Ovary (tissue), 10 donors: ENCODE measurements at places on chromosomes 3 and 15. TPM values are rescaled to one million over a fixed set of nuclear protein-coding genes. Genes with fewer than 3 reads are reported as not detected.

The PAQR9 gene
- total RNA-seq, result not detected

DNA sequence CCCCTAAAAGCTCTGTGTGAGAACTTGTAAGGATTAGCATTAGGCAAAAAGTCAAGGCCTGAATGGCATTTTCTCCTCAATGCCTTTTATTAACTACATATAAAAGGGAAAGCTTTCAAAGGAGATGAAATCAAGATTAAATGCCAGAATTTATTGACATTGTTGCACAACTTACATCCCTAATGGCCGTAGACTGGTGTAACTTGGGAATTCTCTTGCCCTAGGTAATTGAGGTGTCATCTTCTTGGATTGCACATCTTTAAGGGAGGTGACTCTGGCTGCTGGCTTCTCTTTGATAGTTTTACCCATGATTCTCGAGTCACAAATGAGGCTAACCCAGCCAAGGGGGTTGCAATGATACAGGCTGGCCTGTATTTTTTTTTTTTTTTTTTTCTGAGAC lies 249.1 kb downstream of the TBL1XR1 start:
- peaks cover 4% of the 10 kb centered on the region for H3K4me1 ChIP-seq
- H3K27me3 ChIP-seq, result no peaks in the 10 kb centered on the region
- H3K36me3 ChIP-seq, result no peaks in the 10 kb centered on the region
- no peak for DNase-seq

GRCh38 chr3:112746675-112747280 lies 99.9 kb downstream of the CD200R1L start:
- DNase-seq, result no peak
- no peaks in the 10 kb centered on the region for H3K4me1 ChIP-seq
- H3K36me3 ChIP-seq, result no peaks in the 10 kb centered on the region

The MYLK gene
- total RNA-seq, result 471 TPM

The CCR8 gene
- not detected for total RNA-seq

GRCh38 chr3:159253860-159254259 lies 452.0 kb downstream of the MFSD1 start:
- no peaks in the 10 kb centered on the region for H3K4me1 ChIP-seq
- no peak overlapping the region for H3K4me3 ChIP-seq
- H3K36me3 ChIP-seq, result no peaks in the 10 kb centered on the region
- H3K27me3 ChIP-seq, result no peaks in the 10 kb centered on the region

DNA sequence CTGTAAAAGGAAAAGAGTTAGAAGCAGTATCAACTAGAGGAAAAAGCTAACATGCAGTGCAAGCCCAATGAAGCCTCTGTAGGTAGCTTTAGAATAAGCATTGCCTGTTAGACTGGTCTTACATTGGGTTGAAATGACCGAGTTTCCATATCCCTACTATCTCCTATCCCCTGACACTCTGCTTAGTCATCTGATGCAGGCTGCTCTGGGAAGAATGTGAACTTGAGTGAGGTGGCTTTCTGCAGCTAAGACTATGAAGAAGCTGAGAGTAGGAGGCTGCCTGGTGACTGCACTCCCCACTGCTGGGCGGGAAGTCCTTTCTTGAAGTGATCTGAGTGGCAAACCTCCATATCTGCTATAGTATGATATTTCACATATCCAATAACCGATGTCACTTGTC lies 64.7 kb downstream of the OXSM start:
- DNase-seq, result no peak
- H3K27ac ChIP-seq, result no peak overlapping the region
- H3K4me3 ChIP-seq, result no peak overlapping the region
- no peaks in the 10 kb centered on the region for H3K36me3 ChIP-seq
- H3K27me3 ChIP-seq, result no peaks in the 10 kb centered on the region

The GOLGA6L6 gene
- not detected for total RNA-seq

DNA sequence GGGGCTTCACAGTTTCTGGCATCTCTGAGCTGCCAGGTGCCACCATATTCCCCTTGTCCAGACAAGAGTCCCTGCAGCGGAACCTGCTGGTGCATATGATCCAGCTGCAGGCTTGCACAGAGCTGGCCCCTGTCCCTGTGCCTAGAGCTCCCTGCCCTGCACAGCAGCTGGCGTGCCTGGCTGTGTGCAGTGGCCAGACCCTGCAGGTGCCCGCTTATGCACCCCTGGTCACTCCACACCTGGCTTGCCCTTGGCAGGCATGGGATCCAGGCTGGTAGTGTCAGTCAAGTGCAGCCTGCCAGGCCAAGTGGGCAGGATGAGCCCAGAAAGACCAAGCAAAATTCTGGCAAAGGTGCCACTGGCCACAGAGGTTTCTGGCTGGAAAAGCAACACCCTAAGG lies 88.6 kb upstream of the TTBK2 start:
- no peak for DNase-seq
- no peak overlapping the region for H3K4me3 ChIP-seq
- no peaks in the 10 kb centered on the region for H3K36me3 ChIP-seq

GRCh38 chr15:98968576-98968975 lies 39.0 kb downstream of the PGPEP1L start:
- DNase-seq, result no peak
- no peaks in the 10 kb centered on the region for H3K27me3 ChIP-seq
- H3K36me3 ChIP-seq, result no peaks in the 10 kb centered on the region
- peaks cover 2% of the 10 kb centered on the region for H3K4me1 ChIP-seq
- no peak overlapping the region for H3K27ac ChIP-seq

DNA sequence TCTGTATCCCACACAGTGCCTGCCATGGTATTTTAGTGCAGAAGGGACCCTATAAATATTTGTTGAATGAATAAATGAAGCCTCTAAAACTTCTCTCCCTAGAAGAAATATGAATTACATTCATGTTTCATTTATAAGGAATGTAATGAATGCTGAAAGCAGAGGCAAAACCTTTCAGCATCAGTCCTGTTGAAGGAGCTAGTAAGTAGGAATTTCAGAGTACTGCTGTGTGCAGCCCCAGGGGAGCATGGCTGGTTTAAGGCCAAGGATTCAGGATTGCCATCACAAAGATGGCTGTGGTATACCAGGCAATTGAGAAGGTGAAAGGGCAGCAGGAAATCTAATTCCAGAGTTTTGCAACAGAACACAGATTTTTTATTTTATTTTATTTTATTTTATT lies 1131.4 kb downstream of the IGSF11 start:
- H3K36me3 ChIP-seq, result no peaks in the 10 kb centered on the region
- no peaks in the 10 kb centered on the region for H3K4me1 ChIP-seq
- no peak overlapping the region for H3K27ac ChIP-seq
- no peaks in the 10 kb centered on the region for H3K27me3 ChIP-seq
- no peak overlapping the region for H3K4me3 ChIP-seq

DNA sequence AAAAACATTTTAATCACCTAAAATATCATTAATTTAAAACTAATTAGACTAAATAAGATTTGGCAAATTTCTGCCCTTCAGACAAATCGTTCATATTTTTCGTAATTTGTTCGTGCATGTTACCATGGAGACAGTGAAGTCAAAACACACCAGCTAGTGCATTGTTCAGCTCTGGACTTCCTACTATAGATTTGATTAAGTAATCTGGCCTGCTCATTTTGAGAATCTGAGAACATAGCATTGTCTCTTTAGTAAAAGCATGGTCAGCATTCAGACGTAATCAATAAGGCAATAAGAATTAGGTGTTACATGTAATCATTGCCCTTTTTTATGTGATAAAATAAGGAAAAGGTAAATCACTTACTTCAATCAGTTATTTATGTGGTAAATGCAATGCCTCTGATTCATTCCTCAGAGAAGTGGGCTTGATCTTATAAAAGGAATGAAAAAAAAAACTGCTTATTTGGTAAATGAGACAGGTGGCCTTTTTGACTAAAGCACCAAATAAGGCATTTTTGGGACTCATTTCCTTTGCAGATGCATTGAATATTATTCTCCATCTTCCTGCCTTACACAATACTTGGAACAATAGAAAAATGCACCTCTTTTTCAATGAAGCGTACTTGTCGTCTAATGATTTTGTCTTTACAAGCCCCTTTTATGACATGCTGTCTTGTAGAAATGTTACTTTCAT lies 84.5 kb upstream of the FNDC3B start:
- DNase-seq, result no peak
- no peaks in the 10 kb centered on the region for H3K36me3 ChIP-seq
- no peak overlapping the region for H3K27ac ChIP-seq
- peaks cover 2% of the 10 kb centered on the region for H3K27me3 ChIP-seq

The RCCD1 gene
- 13.5 TPM for total RNA-seq

- H3K36me3 ChIP-seq, result no peaks in the 10 kb centered on the region
- H3K4me3 ChIP-seq, result peak overlapping the region; percentile 1
- H3K4me1 ChIP-seq, result peaks cover 5% of the 10 kb centered on the region
- peak; percentile 40 for DNase-seq
- H3K27ac ChIP-seq, result no peak overlapping the region
Measured at GRCh38 chr15:29115093-29115991, 154.3 kb downstream of the NSMCE3 start.

DNA sequence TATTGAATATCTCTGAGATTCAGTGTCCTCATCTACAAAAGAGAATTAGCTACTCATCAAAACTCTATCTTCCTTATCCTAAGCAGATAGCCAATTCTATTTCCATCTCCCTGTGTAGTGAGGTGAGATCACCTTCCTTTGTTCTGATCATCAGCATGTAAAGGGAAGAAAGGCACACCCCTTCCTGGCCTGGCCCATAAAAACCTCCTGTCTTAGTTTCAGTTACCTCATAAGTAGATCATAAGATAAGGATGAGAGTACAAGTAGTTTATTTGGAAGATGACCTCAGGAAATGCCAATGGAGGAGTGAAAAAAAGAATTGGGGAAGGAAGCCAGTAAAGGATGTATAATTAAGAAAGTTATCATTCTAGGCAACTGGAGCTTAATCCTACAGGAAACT lies 114.5 kb upstream of the GADL1 start:
- H3K36me3 ChIP-seq, result no peaks in the 10 kb centered on the region
- H3K4me1 ChIP-seq, result no peaks in the 10 kb centered on the region
- no peak overlapping the region for H3K27ac ChIP-seq
- H3K27me3 ChIP-seq, result no peaks in the 10 kb centered on the region
- DNase-seq, result no peak

GRCh38 chr15:75943246-75943645 lies 39.6 kb downstream of the FBXO22 start:
- no peak overlapping the region for H3K4me3 ChIP-seq
- no peaks in the 10 kb centered on the region for H3K36me3 ChIP-seq
- H3K4me1 ChIP-seq, result no peaks in the 10 kb centered on the region

DNA sequence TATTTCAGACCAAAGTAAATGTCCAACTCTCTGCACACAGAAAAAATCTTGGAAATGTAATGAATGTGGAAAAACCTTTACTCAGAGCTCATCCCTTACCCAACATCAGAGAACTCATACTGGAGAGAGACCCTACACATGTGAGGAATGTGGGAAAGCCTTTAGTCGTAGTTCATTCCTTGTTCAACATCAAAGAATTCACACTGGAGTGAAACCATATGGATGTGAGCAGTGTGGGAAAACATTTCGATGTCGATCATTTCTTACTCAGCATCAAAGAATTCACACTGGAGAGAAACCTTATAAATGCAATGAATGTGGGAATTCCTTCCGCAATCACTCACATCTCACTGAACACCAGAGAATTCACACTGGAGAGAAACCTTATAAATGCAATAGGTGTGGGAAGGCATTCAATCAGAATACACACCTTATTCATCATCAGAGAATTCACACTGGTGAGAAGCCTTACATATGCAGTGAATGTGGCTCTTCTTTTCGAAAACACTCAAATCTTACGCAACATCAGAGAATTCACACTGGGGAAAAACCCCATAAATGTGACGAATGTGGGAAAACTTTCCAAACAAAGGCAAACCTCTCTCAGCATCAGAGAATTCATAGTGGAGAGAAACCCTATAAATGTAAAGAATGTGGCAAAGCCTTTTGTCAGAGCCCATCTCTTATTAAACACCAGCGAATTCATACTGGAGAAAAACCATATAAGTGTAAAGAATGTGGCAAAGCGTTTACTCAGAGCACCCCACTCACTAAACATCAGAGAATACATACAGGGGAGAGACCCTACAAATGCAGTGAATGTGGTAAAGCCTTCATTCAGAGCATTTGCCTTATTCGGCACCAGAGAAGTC lies 8.0 kb upstream of the ZNF501 start:
- H3K27me3 ChIP-seq, result no peaks in the 10 kb centered on the region
- no peak overlapping the region for H3K4me3 ChIP-seq
- peaks cover 8% of the 10 kb centered on the region for H3K36me3 ChIP-seq
- H3K4me1 ChIP-seq, result no peaks in the 10 kb centered on the region

GRCh38 chr3:187049462-187050101 lies 89.7 kb downstream of the RPL39L start:
- no peak overlapping the region for H3K4me3 ChIP-seq
- no peaks in the 10 kb centered on the region for H3K27me3 ChIP-seq
- H3K4me1 ChIP-seq, result no peaks in the 10 kb centered on the region
- H3K36me3 ChIP-seq, result no peaks in the 10 kb centered on the region
- H3K27ac ChIP-seq, result no peak overlapping the region

The MKRN3 gene
- total RNA-seq, result 0.62 TPM

The SENP7 gene
- 26.4 TPM for total RNA-seq

GRCh38 chr3:46368569-46368968 lies 2.2 kb upstream of the CCR5 start:
- no peak overlapping the region for H3K27ac ChIP-seq
- H3K4me1 ChIP-seq, result no peaks in the 10 kb centered on the region
- H3K36me3 ChIP-seq, result no peaks in the 10 kb centered on the region
- no peak overlapping the region for H3K4me3 ChIP-seq
- no peak for DNase-seq
- no peaks in the 10 kb centered on the region for H3K27me3 ChIP-seq

DNA sequence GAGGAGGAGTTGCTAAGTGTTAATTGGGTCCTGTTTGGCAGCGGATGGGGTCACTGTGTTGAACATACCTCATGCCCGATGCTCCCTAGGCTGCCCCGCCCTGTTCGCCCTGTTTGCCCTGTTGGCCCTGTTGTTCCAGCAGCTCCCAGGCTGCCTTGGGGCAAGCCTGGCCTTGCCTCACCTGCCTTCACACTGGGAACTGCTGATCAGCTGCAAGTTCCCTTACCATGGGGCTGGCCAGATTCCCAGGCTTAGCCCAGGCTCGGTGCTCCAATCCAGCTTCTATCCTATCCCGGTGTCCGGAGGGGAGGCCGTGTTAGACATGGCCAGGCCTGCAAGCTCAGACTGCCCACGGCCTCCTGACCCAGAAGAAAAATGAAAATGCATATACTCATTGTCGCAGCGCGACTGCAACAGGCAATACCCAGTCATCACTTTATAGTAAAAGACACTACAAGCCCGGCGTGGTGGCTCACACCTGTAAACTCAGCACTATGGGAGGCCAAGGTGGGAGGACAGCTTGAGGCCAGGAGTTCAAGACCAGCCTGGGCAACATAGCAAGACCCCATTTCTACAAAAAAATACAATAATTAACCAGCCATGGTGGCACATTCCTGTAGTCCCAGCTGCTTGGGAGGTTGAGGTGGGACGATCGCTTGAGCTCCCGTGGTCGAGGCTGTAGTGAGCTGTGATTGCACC lies 42.9 kb upstream of the ZNF710 start:
- H3K4me3 ChIP-seq, result no peak overlapping the region
- H3K27ac ChIP-seq, result no peak overlapping the region
- DNase-seq, result peak; percentile 17
- no peaks in the 10 kb centered on the region for H3K27me3 ChIP-seq
